ENCODE measurements at places on chromosomes 7 and 10.

GRCh38 chr7:44398953-44399574 is 73.7 kb upstream of the CAMK2B start:
- no peak for DNase-seq

DNA sequence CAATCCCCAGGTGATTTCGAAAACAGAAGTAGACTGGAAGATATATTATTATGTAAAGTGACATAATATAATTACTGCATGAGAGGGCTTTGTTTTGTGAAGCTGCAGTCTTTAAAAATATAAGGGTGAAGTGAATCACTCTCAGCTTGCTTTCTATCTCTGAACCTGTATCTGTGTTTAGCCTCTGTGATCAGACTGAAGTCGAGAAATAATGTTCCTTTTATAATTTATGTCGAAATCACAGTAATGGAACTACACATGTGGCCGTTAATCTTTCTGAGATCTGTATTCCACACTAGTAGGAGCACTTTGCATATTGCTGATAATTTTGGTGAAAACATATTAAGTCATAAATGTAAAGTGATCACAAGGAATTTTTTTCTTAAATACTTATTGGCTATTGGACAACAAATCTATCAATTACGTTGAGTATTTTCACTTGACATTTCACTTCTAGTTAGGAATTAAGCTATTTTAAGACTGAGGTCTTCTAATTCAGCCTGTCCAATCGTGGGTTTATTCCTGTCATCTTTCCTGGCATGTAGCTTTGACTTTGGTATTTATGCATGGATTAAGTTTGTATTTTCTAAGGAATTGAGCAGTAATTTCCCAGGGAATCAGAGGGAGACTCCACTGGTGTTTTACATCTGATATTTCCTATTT is 268.2 kb upstream of the POT1 start:
- DNase-seq, result no peak

- DNase-seq, result no peak
Measured at GRCh38 chr7:70744492-70744891, 387.5 kb upstream of the GALNT17 start.

- no peak for DNase-seq
Measured at GRCh38 chr7:8177109-8177933, 84.6 kb downstream of the ICA1 start.

GRCh38 chr10:46106410-46107255 is 60.6 kb upstream of the MSMB start:
- peak; percentile 62 for DNase-seq

GRCh38 chr7:159151231-159151630 is 6.6 kb upstream of the VIPR2 start:
- DNase-seq, result no peak

DNA sequence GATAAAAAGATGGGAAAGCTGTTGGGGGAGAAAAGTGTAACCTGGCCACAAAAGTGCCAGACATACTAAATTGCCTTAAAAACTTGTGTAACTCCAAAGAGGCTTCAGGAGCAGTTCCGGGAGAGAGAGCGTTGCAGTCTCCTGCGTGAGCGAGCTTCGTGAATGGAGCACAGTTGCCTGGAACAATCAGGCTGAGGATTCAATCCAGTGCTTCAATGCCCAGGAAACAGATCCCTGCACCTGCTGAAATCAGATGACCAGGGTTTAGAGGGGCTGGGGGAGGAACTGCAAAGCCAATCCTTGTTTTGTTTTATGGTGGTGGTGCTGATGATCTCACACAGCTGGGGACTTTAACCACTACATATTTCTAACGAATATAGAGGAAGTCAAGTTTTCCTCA is 398.3 kb downstream of the DPP6 start:
- DNase-seq, result no peak

DNA sequence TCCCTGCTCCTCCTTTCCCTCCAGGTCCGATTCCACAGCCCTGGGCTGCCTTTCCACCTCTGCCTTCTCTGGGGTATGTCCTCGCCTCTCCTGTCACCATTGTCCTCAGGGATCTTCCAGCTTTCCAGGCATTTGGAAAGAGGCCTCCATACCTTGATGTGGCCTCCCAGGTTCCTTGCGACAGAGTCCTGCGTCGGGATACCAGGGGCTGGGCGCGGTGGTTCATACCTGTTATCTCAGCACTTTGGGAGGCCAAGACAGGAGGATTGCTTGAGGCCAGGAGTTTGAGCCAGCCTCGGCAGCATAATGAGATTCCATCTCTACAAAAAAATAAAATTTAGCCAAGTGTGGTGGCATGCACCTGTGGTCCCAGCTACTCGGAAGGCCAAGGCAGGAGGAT is 171.1 kb downstream of the CUX1 start:
- DNase-seq, result no peak

- DNase-seq, result no peak
Measured at GRCh38 chr10:13815756-13816155, 229.0 kb downstream of the PRPF18 start.

DNA sequence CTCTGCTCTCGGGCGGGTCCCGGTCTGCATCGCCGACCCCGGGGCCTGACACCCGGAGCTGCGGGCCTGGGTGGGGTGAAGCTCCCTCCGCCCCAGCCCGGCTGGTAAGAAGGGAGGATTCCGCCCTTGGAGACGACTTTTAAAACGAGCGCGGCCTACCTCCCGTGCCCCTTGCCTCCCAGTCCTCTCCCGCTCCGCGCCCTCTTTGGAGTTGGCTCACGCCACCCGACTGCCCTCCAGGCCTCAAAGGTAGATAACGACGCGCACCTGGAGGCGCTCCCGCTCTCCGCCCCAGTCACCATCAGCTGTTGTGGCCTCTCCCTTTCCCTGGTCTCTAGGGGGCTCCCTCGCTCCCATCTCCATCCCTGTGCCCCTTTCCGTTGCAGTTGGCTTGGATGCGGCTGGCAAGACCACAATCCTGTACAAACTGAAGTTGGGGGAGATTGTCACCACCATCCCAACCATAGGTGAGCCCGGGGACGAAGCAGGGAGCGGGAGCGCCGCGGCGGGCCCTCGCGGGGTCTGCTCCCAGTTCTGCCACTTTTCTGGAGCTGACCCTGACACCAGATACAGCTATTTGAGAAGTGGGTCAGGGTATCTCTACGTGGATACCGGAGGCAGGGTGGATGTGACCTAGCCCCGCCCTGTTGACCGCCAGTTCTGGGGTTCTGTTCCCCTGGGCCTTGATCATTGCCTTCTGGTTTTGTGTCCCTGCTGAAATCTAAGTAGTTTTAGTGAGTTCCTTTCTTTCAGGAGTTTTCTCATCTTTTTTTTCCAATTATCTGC is 679 bp downstream of the ARF5 start:
- DNase-seq, result peak; percentile 78

DNA sequence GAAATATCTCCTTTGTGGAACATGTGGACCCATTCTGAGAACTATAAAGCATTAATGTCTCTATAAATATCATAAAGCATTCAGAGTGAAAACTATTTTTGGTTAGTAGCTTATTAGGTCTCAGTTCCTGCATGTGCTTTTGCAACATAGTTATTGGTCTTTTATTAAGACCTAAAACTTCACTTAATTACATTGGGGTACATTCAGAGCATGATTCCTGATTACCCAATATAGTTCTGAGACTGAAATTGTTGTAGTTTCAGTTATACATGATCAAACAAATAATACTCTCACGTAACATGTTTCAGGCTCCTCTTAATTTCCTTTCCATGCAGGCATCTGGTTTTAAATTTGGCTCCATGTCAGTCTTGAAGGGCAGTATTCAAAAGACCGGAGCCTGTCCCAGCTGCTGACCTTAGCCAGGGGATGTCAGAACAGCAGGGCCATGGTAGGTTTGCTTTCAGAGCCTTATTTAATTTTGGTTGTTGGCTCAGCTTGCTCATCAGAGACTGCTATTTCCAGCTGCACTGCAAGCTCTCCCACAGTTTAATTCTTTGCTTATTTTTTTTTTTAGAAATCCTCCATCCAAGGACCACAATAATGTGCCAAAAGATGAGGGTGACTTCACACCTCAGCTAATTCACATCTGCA is 447.8 kb upstream of the FZD8 start:
- DNase-seq, result no peak

DNA sequence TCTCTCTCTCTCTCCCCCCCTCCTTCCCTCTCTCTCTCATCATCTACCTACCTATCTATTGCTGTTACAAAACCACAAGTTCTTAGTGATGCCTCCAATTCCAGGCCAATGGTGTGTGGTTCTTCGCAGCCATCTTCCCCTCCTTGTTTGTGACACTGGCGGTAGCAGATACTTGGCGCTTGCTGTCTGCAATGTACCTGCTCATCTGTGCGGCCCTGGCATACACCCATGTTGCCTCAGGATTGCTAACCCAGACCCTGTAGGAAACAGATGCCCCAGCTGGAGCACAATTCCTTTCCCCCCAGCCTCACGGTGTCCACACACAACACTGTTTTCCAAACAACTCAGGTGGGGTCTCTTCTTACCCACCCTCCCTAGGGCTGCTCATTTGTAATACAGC is 13.6 kb upstream of the DPYSL4 start:
- DNase-seq, result no peak

DNA sequence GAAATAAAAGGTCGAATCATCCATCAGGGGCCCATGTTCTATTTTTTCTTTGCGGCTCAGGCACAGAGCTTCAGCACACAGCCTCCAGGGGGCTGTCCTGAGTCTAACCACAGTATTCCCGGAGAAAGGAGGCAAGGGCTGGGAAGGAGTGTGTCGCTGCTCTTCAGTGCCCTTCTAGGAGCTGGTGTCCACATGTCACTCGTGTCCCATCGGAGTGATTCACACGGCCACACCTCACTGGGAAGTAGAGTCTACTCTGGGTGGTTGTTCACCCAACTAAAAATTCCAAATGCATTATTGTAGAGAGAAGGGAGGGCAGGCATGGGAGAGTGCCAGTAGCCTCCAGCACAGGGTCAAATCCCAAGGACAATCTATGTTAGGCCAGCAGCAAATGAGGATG is 114.8 kb upstream of the LANCL2 start:
- peak; percentile 61 for DNase-seq

DNA sequence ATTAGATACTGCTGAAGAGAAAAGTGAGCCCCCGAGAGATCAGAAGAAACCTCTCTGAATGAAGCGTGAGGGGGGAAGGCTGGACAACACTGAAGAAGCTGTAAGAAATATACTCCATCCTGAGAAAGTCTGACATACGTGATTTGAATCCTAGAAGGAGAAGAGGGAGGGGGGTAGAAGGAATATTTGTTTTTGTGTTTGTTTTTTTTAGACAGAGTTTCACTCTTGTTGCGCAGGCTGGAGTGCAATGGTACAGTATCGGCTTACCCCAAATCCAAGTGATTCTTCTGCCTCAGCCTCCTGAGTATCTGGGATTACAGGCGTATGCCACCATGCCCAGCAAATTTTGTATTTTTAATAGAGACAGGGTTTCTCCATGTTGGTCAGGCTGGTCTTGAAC is 52.6 kb downstream of the GALNT11 start:
- no peak for DNase-seq

- DNase-seq, result no peak
Measured at GRCh38 chr10:116708391-116708821, 34.0 kb downstream of the HSPA12A start.

GRCh38 chr7:152571068-152571467 is 104.9 kb downstream of the XRCC2 start:
- no peak for DNase-seq

- peak; percentile 74 for DNase-seq
Measured at GRCh38 chr10:97072851-97073665, 112.7 kb downstream of the SLIT1 start.

DNA sequence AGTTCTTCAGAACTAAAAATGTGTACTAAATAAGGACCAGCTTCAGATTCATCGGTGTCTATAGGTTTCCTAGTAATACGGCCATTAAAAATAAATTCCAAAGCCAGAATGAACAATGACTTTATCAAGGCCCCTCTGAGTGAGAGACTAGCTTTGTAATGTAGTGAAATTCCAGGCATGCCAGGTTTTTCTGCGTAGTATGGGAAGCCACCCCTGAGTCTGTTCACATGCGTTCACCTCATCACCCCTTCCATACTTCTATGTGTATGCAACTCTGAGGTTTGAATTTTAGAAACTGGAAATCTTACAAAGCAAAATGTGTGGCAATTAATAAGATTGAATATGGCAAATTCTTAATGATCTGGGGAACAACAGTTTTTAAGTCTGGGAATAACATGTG is 24.5 kb downstream of the RNF32 start:
- DNase-seq, result no peak

DNA sequence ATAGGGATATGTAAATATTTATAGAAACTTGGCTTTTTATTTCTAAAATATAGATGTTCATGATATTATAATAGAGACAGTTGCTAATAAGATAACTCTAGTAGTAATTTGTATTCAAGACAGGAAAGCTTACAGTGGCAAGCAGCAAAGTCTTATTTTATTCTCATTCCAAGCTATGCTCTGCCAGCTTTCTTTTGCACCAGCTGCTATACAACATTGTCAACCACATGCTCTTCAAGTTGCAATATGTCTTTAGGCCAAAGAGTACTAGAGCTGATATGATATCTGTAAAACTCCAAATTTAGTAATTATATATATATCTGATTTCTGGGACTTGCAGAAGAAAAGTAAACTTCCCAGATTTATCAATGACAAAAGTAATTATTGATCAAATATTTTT is 350.1 kb downstream of the HGF start:
- DNase-seq, result no peak

DNA sequence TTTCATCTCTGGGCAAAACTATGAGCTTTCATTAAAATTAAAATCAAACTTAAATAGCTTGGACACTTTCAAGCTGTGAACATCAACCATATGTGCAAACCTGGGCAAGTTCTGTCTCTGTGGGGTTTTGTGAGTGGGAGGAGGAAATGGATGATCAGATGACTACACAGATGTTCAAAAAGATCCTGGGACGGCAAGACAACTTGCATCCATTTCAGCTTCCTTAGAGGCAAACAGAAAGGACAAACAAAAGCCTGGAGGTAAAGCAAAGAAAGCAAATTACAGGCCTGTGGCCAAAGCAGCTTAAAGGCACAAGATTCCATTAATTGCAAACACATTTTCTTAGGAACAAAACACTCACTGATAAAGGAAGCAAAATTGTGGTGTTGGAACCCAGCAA is 222.2 kb downstream of the NEBL start:
- no peak for DNase-seq

GRCh38 chr10:96450529-96451207 is 63.1 kb downstream of the TLL2 start:
- no peak for DNase-seq

DNA sequence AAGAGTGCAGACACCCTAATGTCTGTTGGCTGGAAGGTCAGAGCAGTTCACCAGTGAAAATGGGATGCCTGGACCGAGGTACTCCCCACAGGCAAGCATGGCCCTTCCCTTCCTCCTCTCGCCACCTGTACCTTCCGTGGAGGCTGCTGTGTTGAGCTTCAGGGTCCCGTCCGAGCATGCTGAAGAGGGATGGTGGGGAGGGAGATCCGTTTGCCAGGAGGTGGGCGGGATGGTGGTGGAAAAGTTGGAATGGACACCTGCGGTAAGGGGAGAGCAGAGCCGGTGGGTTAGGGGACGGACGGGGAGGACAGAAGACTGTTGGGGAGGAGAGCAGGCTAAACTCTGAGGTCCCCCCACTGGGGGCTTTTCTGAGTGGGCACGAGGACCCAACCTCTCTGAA is 15.9 kb upstream of the ZNF777 start:
- DNase-seq, result no peak

GRCh38 chr7:156621652-156622051 is 18.9 kb upstream of the RNF32 start:
- DNase-seq, result no peak

GRCh38 chr10:77560471-77560870 is 77.1 kb downstream of the KCNMA1 start:
- no peak for DNase-seq

Measured in SW480 (cell line).